ENCODE measurements at places on chromosomes 1 and 21.

DNA sequence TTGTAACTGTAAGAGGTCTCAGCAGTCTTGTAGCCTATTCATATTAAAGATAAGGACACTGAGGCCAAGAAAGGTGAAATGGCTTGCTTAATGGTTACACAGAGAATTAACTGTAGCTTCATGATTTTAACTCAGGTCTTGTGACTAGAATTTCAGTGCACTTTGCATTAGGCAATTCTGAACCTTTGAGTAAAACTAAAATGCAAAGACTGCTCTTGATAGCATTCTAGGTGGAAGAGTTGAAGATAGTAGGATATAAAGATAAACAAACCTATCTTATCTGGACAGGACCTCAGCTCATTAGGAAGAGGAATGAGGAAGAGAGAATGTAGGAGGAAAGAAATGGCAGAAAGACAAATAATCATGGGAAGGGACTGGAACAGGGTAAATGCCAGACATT, 68.6 kb upstream of the RGL1 start:
- DNase-seq = no peak

GRCh38 chr1:108749081-108749480, 2.6 kb downstream of the STXBP3 start:
- no peak for DNase-seq

- no peak for DNase-seq
Observed at GRCh38 chr1:153647346-153647714, 11.2 kb upstream of the SNAPIN start.

- DNase-seq = no peak
Observed at GRCh38 chr21:38312822-38313221, 56.0 kb downstream of the KCNJ15 start.

DNA sequence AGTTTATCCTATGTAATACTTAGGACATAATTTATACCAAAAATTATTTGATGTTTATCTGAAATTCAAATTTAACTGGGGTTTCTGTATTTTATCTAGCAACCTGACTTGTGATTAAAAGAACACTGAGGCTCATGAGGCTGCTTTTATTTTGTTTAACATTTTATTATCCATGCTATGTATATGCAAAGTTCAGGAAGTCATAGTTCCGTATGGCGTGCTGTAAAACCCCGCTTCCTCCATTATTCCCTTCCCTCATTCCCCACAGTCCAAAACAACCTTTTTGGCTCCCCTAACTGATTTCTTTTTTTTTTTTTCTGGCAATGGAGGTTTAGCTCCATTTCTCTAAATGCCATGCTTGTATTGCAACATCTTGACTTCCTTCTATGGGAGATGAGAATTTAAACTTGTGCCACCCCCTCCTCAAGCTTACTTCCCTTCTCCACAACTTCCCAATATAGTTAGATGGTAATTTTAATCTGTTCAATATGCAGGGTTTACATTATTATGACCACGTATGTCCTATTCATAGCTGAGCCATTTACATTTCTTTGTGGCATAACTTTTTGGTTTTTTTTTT, 138.0 kb upstream of the DNAH14 start:
- DNase-seq = no peak

DNA sequence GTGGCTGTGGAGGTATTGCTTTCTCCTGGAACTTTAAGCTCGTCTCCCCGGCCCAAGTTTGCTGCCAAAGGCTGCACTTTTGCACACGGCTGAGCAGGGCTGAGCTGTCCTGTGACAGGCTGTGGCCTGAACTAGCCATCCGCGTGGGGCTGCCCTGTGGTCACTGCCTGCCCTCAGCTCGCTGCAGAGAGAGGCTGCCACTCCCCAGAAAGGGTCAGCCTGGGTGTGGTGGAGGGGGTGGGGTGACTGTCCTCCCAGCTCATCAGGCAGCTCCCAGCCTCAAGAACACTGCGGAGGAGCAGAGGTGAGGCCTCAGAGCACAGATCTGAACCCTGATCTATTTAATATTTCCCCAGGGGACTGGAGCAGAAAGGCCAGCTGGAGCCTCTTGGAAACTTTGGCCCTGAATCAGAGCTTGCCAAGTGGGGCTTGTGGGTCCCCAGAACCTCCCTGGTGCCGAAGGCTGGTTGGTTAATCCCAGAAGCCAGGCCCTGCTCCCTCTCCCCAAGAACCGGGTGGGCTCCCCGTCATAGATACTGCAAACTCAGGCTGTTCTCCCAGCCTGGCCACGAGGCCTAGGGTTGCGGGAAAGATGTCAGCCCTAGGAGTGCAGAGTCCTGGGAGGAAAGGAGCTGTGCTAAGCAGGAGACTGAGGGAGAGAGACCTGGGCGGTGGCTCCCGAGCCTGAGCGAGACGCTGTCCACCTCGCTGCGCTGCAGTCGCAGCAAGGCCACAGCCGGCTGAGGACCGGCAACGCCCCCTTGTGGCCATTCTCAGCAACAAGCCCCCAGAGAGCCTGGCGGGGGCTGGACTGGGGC, 125.1 kb upstream of the IPO9 start:
- DNase-seq = peak; percentile 23

DNA sequence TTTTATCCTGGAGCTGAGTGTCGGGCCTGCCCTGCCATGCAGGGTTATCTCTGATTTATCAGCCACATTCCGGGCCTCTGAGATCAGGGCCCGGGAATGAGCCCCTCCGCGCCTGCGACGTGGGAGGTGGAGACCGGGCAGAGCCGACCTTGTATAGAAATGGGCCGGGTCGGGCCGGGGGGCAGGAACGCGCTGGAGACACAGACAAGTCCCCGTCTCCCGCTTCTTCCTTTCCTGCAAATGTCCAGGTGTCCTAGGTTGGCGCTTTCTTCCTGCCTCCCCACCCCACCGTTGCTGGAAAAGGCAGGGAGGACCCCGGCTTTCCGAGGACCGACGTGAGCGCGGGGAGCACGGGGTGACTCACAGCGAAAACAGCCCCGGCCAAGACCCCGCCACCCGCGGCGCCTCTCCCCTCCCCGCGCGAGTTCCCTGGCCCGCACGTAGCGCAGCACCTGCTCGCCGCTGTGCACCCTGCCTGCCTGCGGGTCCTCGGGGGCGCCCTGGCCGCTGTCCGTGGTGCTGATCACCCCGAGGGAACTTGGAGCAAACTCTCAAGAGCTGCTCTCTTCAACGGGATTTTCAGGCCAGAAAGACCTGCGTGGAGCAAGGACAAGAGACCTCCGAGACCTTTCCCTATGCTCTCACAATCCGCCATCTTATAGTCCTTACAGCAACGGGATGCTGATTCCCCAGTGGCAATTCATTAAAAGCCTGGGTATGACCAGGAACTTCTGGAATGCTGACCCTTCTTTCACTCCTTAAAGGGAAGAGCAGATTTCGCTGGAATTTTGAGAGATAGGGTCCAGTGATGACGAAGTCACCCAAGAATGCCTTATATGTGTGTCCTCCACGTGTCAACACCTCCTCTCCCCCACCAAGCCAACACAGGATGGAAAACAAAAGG, 475 bp upstream of the NPPB start:
- peak; percentile 16 for DNase-seq
